ENCODE measurements at places on chromosomes 7 and 10.

DNA sequence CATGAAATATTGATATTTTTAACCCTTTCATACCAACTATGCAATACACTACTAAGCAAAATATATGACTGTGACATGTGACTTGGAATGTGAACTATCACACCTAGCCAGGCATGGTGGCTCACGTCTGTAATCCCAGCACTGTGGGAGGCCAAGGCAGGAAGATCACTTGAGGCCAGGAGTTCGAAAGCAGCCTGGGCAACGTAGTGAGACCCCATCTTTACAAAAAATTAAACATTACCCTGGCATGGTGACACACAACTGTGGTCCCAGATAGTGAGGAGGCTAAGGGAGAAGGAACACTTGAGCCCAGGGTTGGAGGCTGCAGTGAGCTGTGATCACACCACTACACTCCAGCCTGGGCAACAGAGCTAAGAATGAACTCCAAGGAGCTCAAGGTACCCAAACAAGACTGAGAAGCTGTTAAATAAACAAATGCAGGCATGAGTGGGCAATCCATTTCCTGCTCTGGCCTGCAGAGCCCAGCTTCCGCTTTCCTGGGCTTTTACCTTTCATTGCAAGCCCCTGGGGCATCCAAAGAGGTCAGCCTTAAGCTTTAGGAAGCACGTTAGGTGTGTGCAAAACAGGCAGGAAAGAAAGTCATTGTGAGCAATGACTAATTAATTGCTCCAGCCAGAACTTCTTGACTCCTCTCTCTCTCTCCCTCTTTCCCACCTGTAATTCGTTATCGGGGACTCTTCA is 162.1 kb upstream of the FOXK1 start:
- no peak for DNase-seq

DNA sequence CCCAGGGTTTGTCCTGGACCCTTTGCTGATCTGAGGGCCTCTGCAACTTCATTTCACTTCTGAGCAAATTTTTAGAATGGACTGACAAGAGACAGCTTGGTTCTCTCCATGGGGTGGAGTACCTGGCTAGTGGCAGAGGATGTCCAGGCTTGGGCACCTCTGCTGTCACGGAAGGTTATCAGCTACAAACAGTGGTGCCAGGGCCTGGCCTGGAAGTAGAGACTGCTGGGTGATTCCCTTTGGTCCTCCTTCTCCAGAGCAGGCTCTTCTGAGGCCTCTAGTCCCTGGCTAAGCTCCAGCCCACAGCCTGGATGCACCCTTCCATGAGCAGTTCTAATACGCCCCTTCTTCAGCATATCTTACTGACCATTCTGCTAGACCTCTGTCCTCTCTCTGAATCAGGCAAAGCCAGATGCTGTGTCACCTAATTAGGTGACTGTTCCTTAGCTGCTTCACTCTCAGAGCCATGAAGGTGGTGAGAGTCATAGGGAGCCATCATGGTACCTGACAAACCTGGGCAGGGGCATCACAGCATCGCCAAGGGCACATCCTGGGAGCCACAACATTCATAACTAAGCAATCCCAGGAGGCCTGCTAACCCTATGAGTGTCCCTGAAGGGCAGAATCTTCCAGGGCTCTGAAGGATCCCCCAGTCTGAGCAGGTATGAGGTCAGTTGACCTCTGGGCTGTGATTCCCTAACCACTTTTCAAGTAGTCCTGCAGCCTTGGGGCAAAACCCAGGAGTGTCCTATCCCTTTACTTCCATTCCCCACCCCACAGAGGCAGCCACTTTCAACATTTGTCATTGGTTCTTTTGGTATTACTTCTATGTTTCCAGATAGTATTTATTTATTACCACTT is 4.0 kb downstream of the ARHGAP22 start:
- DNase-seq: no peak

GRCh38 chr7:129576138-129576537 is 35.4 kb upstream of the NRF1 start:
- DNase-seq: no peak

DNA sequence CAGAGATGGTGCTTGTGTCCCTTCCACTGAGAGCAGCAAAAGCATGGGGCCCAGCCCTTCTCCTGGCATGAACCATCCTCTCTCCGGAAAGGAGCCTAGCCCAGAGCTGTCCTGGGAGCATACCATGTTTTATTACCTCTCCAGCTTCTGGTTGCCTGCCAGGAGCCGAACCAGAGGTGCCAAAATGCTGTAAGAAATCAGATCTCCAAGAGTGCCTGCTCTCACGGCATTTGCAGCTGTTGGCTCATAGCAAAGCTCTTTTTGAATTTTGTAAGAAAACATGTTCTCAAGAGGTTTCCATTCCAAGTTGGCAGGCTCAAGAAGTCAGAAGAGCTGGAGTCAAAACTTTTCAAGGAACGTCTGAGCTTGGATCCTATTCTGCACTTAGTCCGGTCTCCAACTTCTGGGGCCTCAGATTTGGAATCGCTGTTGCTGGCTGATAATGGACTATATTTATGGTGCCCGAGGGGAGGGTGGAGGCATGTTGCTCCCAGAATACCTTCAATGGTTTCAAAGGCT is 211.7 kb upstream of the MKI67 start:
- DNase-seq: no peak

DNA sequence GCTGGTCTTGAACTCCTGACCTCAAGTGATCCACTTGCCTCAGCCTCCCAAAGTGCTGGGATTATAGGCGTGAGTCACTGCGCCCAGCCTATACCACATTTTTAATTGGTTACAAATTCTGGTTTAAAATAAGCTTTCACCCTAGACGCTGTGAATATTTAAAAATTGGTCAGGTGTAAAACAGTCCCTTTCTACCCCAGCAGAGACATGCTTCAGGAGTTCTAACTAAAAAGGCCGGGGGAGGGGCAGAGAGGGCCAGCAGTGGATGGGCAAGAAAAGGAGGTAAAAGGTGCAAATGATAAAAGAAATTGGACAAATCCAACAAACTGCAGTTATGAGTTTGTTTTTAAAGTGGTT is 70.0 kb downstream of the WAPL start:
- no peak for DNase-seq

GRCh38 chr7:18030758-18031157 is 3.1 kb upstream of the PRPS1L1 start:
- DNase-seq: no peak

- DNase-seq: no peak
Measured at GRCh38 chr10:75397496-75398199, 3.9 kb downstream of the ZNF503 start.

- no peak for DNase-seq
Measured at GRCh38 chr7:79504607-79505389, 51.3 kb upstream of the MAGI2 start.

DNA sequence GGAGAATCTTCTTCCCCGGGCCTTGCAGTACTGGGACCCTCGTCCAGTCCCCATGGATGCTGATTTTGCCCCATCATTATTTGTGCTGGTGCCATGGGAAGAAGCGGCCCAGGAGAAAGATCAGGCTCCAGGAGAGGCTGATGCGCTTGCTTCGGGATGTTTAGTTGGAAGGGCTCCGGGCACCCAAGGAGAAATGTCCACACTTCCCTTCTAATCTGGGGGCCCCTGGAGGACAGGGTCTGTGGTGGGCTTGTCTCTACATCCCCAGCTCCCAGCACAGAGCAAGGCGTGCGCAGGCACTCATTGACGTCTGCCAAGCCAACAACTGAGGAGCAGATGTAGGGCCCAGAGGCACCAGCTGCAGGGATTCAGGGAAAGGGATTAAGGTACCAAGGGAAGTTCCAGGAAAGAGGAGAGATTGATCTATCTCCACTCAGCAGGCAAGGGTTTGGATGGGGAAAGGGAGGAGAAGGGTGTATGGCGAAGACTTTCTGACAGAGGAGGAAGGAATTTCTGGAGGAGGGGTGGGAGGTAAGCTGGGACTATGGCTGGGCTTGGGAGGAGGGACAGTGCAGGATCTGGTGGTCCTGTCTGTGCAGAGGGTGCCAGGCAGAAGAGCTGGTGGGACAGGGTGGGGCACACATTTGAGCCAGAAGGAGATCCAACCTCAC is 38.7 kb upstream of the LEP start:
- DNase-seq: no peak

DNA sequence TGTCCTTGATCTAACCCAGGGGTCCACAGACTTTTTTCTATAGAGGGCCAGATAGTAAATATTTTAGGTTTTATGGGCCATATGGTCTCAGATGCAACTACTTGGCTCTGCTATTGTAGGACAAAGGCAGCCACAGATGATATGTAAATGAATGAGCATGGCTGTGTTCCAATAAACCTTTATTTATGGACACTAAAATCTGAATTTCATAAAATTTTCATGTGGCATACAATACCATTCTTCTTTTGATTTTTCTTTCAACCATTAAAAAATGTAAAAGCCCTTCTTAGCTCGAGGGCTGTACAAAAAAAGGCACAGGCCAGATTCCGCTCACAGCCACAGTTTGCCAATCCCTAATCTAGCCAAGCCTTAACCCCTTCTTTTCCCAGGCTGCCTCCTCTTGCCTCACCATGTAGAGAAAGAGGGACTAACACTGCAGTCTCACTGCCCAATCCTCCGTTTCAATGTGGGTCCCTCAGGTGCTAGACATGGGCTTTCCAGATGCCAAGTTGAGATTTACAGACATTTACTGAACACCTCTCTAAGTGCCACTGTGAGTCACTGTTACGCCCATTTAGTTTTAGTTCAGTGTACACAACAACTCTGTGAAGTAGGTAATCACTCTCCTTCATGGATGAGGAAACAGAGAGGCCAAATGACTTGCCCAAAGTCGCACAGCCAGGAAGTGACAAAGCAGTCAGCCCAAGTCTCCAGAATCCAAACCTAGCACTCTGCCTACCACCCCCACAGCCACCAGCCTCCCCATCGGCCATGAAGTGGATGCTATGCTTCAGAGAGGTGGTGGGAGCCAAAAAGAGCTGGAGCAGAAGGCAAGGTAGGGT is 132.6 kb upstream of the PDLIM1 start:
- DNase-seq: no peak

GRCh38 chr10:112583236-112583939 is 136.4 kb downstream of the VTI1A start:
- no peak for DNase-seq

DNA sequence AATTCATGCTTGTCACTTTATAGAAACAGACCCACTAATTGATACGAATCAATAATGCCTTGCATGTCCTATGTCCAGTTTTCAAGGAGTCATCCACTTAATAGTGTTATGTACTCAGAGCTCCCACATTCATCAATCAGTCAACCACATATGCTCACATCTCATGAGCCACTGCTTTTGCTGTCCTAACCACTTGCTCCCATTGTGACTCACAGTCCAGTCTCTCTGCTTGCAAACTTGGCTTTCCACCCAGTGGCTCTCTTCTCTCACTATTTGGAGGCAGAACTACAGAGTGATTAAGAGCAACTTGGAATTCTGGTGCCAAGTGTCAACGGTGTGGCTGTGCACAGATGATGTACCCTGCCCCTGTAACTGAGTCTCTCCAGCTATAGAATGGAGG is 166.0 kb downstream of the SNX13 start:
- DNase-seq: no peak

All from stimulated activated CD4-positive, alpha-beta T cell treated with anti-CD3 and anti-CD28 coated beads, Interleukin-12 subunit alpha, Interleukin-12 subunit beta, amount 100 ng/mL, for 24 hours (primary cell).